Effector CD8-positive, alpha-beta T cell (primary cell): ENCODE measurements at places on chromosomes 5 and 9.

DNA sequence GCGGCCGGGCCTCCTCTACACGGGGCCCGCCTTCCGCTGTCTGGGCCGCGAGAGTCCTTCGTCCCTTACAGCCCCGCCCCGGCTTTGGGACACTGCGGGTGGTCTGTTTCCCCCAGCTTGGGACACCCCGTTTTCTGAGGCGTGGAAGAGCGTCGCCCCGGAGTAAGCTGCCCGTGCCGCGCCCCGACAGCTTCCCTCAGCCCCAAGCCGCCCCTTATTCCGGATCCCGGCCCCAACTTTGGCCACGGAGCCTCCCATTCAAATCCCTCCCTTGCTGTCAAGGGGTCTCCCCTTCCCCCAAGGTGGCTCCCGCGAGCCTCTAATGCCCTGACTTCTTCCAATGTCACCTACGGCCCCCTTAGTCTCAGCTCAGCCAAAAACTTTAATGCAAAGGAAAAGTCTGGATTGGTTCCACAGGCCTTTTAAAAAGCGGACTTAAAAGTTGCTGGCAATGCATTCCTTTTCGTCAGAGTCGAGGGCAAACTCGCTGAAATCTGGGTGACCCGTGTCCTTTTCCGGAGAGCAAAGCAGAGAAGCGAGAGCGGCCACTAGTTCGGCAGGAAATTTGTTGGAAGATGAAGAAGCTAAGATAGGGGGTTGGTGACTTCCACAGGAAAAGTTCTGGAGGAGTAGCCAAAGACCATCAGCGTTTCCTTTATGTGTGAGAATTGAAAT is 19.8 kb downstream of the EXOSC2 start:
- DNase-seq = peak; percentile 28

- DNase-seq = no peak
Measured at GRCh38 chr5:124692324-124692723, 54.1 kb downstream of the ZNF608 start.

DNA sequence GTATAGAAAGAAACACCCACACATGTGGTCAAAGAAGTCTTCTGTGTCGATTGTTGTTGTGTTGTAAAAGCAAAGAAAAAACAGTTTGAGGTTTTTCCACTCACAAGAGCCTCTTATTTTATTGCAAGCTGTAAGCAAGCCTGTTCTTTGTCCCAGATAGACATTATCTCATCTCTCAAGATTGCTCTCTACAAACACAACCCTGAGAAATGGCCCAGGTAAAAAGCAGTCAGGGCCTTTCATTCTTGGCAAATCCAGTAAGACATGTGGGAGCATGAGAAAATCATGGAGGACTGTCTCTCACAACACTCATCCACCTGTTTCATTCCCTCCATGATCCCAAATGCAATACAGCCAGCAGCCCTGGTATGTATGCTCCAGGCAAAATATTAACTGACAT is 286.6 kb upstream of the POU5F2 start:
- no peak for DNase-seq

- DNase-seq = peak; percentile 57
Measured at GRCh38 chr5:132369474-132370180, at the start of gene SLC22A5. Gene SLC22A5 (plus strand): TSS chr5:132369710. CDS start chr5:132369973, 263 bp downstream.

GRCh38 chr9:75390951-75391350 is 302.6 kb downstream of the OSTF1 start:
- no peak for DNase-seq

DNA sequence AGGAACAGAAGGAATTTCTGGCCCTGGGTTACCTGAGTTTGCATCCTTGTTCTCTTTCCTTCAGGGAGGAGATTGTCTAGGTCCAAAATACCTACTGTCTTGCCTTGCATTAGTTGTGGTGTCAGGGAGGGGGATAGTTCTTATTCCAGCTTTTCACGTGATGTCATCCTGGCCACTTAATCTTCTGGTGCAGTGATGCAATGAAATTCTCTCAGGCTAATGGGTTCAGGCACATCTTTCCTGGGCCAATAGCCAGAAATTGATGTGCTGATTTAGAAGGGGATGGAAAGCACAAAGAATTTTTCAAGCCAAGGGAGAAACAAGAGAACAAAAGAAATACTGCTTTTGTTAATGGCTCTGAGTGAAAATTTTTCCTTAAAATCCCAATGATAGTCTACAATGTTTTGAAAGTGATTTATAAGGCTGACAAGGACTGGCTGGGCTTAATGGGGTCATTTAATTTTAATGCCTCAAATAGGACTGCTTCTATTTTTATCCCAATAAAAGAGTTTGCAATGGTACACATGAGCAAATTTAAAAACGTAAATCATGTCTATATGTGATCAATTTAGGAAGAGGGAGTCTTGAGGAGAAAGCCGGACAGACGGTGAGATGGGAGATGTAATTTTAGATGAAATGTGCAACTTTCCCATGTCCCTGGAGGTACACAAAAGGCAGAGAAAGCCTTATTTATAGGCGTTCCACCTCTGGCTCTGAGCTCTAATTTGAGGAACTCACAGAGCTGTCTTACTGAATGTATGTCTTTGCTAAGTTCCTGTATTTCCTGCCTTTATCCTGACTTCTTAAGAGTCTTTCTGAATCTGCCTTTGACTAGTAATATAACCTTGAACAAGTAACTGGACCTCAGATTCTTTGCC is 89.3 kb upstream of the SV2C start:
- DNase-seq = no peak
